Stimulated activated CD4-positive, alpha-beta T cell treated with anti-CD3 and anti-CD28 coated beads, Interleukin-1b, Interleukin-23, amount 100 ng/mL, for 4 hours (primary cell): ENCODE measurements at places on chromosomes 13 and 19.

- no peak for DNase-seq
Measured at GRCh38 chr19:54383330-54383729, 18.6 kb upstream of the LAIR1 start.

- DNase-seq: no peak
Measured at GRCh38 chr19:51689751-51690453, 3.2 kb upstream of the SPACA6 start.

DNA sequence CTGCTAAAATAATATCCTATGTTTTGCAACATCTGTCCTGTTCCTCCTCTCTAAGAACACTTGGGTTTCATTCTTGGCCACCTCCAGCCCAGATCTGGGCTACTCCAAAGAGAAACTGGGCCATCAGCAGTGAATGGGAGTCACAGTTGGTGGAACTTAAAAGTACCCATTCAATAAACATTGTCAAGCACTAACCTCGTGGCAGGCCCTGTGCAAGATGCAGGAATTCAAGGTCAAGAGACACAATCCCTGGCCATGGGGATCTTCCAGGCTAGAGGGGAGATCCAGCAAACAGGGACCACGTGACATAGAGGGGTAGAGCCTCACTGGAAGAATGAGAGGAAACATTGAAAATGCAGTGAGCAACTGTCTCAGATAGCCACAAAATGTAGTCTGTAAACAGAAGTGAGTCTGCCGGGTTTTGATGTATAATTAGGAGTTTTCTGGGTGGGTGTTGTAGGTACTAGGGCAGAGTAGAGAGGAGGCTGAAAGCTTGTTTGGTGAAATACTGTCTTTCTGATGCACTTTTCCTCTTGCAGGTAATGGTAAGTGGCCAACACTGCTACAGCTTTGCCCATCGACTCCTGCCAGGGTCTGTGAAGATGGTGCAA, 14.8 kb upstream of the EID2 start:
- no peak for DNase-seq

GRCh38 chr19:441213-441836, 19.5 kb downstream of the SHC2 start:
- DNase-seq: no peak

- DNase-seq: no peak
Measured at GRCh38 chr19:20103091-20103740, 25.4 kb downstream of the ZNF90 start.
